ENCODE measurements at places on chromosomes 3 and 15. TPM values are rescaled to one million over a fixed set of nuclear protein-coding genes. Genes with fewer than 3 reads are reported as not detected.

GRCh38 chr3:134260987-134261386 is 10.3 kb upstream of the RYK start:
- peak; percentile 27 for DNase-seq

DNA sequence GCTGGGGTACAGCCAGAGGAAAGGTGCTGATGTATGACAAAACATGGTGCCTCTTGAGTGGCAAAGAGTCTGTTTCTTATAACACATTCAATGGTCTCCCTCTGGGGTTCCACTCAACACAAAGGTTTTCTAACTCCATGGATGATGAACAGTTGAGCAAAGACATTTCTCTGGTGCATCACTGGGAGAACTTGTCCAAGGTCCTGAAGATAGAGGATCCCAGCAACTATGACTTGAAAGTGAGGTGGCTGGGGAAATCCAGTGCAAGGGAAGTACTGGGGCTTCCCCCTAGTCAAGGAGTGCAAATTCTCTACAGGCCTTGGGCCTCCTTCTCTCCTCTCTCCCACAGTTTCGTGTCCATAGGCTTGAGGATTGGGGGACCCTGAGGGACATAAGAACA is 431.1 kb downstream of the WDR72 start:
- no peak for DNase-seq

DNA sequence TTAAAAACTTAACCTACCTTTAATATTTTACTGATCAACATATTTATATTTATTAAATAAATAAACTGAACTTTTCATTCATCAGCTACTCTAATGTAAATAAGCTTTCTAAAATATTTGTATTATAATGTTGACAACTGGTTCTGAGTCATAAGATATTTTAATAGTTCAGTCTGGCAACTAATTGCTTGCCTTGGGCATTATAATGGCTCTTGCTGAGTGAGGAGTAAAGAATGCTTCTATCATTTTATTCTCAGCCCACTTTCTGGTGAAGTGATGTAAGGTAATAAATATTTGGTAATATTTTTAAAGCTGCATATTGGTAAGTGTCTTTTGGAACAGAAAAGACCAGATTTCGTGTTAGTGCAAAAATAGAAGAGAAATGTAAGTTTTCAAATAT is 81.5 kb downstream of the DIPK2A start:
- no peak for DNase-seq

GRCh38 chr3:152737021-152737908 is 97.7 kb upstream of the P2RY1 start:
- DNase-seq: no peak

DNA sequence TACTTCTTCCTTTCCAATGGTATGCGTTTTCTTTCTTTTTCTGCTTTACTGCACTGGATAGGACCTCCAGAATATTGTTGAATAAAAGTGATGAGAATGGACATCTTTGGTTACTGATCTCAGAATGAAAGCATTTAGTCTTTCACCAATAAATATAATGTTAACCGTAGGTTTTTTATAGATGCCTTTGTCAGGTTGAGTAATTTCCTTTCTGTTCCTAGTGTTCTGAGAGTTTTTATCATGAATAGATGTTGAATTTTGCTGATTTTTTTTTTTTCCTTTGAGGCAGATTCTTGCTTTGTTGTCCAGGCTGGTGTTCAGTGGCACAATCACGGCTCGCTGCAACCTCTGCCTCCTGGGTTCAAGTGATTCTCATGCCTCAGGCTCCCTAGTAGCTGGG is 158.4 kb downstream of the KLHL25 start:
- no peak for DNase-seq

ERICH6 gene
- not detected for total RNA-seq

LARP6 gene
- 14.7 TPM for total RNA-seq

FEZF2 gene
- total RNA-seq: not detected

CEMIP gene
- total RNA-seq: 0.57 TPM

ARHGEF26 gene
- total RNA-seq: 12.8 TPM

SIDT1 gene
- total RNA-seq: 0.22 TPM
